ENCODE measurements at places on chromosomes 5 and 9.

DNA sequence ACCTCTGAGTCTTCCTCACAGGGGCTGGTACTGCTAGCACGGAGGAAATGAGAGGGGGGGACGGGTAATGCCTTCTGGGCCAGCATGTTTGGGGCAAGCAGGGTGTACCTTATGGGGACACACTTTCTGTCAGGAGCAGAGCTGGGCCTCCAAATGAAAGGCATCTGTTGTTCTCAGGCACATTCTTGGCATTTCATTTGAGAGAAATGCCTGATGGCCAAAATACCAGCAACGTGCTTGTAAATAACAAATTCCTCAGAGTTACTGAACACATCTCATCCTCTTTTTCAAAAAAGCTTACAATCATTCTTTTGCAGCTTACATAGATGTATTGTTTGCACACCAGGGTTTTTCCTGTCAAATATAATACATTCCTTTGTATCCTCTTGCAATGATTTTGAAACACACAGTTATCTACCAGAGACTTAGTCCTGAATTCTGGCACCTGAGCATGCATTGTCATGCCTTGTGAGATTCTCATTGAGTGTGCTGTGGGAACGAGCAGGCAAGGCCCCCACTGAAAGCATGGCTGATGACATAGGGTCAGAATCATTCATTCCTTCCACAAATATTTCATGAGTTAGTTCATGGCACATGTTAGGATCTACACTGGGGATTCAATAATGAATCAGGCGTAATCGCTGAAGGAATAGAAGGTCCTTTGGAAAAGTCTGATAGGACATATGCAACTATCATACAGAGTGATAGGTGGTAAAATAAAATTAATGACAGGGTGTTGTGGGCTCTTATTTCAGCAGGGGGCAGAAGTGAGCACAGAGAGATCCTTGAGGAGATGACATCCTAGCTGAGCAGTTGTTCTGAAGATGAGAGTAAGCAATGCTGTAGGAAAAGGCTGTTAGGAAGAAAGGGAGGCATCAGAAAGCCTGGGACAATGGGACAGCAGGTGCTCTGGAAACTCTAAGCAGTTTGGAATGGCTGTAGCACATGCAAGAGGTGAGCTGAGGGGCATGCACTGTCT, 260.9 kb upstream of the TUT7 start:
- peak; percentile 2 for DNase-seq

DNA sequence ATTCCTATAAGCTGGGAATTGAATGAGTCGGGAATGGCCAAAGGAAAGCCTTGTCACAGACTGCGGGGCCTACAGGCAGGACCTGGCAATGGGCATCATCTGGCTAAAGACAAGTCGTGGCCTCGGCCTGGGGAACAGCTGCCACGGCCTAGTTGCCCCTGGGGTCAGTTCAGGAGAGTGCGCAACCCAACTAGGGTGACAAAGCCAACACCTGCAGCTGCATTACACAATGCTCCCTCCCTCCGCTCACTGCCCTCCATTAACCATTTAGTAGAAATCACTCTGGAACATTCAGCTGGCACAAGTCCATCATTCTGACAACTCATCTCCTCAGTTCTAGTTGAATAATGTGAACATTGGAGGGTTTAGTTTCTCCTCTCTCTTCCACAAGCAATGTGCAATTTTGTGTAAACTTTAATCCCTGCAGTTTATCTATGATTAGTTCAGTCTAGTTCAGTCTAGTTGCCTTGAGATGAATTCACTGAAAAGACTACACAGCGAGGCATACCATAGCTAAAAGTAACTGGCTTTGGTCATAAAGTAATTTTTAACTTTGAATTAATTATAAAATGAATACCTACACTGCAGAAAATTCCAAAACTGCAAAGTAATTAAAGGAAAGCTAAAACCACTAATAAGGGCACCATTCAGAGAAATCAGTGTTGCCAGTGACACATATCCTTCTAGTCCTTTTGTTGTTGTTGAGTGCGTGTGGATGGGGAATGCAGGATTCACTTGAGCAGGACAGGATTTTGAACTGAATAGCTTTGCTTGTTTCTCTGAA, 5.1 kb downstream of the GLDC start:
- DNase-seq: no peak

DNA sequence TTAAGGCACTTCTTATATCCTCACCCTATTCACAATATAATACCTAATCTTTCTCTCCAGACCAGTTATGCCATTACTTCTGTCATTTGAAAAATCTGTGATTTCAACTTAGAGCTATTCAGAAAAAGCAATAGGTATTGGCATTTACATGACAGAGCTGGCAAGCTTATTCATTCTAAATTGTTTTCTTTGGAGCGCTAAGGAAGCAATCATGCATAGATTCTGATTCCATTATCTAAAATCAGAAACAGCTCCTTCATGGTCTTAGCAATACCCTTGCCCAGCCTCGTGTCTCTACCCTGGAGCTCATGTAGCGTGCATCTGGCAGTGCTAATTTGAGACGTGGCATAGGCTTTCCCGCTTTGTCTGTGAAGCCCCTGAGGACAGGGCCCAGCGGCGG, 4.5 kb downstream of the SLC1A1 start:
- no peak for DNase-seq

DNA sequence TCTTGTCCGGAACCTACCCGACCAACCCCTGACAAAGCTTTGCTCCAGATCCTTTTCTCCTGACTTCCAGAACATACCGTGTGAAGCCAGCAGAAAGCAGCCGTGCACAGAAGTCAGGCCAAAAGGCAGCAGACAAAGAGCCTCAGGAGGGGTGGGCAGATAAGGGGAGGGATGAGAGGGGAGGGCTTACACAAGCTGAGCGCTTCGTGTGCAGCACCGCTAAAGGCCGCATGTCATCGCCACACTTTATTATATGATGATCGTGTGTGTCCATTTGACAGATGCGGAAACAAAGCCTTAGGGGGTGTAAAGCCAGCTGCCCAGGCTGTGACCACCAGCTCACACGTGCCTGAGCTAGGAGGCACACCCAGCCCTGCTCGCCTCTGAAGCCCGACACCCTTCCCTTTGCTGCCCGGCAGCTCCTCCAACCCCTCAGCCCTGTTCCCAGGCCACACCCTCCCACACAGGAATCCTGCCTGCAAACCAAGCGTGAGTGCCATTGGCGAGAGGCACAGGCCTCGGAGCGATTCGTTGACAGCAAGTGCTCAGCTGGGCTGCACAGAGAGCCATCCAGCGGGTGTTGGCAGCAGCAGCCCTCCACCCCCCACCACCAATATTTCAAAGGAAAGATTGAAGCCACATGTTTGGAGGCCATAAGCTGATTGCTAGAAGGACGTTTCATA, 170.5 kb upstream of the SMIM23 start:
- no peak for DNase-seq

GRCh38 chr9:76438841-76439588, 20.0 kb upstream of the GCNT1 start:
- DNase-seq: peak; percentile 45

- no peak for DNase-seq
Observed at GRCh38 chr5:135545099-135545498, 9.3 kb upstream of the NEUROG1 start.

GRCh38 chr9:133474215-133474614, 4.7 kb downstream of the SLC2A6 start:
- DNase-seq: no peak

DNA sequence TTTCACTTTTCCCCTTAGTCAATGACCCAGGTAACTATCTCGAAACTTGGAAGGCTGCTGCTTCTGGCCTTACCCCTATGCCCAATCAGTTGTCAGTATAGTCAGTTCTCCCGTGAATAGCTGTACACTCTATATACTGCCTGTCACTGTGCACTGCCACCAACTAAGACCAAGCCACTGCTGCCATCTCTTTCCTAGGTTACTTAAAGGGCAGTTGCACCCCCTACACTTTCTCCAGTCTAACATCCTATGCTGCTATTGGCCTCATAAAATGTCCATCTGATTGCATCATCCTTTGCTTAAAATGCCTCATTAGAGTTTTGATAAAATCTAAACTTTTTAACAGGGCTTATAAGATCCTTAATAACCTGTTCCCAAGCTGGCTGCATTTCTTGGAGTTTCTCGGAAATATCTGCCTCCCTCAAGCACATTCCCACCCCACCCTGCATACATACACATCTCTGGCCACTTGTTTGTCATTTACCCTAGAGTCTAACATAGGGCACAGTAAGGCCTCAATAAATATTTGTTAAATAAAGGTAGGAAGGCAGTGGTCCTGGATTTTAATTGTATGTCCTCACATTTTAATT, 32.8 kb upstream of the TNFAIP8 start:
- DNase-seq: no peak

GRCh38 chr5:92662741-92663140, 918.3 kb downstream of the NR2F1-AS1 start:
- no peak for DNase-seq

DNA sequence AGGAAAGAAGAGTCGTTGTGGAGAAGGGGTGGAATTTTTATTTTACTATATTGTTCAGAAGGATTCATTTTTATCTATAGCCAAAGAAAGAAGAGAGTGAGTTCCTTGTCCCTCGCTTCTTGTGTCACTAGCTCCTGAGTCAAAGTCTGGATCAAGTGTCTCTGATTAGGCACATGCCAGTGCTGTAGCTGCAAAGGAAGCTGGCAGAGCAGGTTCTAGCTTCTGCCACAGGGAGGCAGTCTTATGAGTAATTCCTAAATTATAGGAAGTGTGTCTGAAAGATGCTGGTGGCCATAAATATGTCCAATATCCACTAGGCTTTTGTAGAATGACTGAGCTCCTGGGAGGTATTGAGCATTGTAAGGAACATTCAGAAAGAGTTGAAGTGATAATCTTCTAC, 84.7 kb downstream of the DOCK2 start:
- no peak for DNase-seq

DNA sequence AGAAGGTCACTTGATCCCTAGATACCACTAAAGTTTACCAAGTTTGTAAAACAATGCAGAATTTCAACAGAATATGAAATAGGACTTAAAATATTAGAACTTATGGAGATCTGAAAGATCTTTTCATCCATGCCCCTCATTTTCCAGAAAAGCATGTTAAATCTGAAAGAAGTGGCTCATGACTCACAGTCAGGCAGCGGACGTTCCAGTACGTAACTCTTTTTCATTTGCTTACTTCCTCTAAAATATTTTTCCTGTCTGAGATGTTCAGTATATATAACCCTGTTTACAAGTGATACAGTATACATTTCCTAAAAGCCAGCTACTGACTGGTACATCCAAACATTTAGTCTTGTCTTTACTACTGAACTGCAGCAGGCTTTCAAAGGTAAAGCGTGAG, 22.3 kb downstream of the FBXW2 start:
- DNase-seq: no peak

GRCh38 chr9:124146031-124146561, 111.7 kb upstream of the NEK6 start:
- DNase-seq: no peak

DNA sequence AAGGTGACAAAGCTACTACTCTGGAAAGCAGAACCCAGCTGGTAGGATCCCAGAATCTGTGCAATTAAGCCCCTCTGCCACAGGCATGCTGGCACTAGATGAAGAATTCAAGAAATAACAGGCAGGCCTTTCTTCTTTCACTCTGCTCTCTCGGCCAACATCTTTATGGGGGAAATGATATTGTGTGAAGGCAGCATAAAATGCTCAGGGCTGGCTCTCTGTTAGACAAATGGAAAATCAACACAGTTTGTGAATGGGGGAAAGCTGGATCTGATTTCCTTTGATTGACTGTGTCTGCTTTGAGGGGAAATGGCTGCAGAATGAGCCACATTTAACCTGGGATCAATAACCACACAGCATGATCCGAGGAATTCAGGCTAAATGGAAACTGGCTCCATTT, 29.1 kb upstream of the AKNA start:
- no peak for DNase-seq

- DNase-seq: peak; percentile 55
Observed at GRCh38 chr5:44809215-44809955, 638 bp downstream of the MRPS30 start.

DNA sequence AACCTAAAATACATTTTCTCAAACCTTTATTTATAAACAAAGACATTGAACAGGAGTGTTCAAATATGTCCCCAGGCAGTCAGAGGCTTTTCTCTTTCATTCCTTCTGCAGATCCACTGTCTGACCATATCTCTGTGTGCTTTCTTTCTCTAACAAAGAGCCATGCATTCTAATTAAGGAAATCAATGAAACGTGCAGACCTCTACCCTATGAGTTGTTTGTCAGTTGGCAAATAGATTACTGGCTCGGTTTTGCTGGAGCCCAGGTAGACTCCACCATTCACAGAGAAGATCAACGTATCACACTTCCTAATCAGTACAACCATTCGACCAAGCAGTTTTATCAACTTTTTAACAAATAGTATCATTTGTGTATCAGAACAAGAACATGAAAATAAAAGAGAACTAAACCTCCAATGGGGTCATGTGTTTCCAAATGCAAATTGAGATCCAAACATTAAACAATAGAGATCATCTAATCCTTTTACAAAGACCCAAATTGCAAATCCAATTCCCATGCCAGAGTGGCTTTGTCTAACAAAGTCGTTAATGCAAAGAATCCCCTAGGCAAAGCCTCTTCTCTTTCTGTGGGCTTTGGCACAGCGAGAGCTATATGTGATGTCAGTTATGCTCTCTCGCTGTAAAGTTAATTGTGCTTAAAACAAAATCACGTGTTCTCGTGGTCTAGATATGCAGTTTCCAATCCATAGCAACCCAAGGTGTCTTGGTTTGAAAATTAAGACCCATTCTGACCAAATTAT, 16.8 kb downstream of the KLF4 start:
- no peak for DNase-seq

DNA sequence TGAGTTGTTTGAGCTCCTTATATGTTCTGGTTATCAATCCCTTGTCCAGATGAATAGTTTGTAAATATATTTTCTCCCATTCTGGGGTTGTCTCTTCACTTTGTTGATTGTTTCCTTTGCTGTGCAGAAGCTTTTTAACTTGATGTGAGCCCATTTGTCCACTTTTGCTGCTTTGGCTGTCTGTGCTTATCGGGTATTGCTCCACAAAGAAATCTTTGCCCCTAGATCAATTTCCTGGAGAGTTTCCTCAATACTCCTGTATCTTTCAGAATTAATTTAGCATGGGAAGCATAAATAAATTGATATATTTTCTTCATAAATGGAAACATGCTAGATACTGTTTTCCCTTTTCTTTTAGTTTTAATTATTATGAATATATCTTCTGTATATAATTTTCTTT, 22.5 kb upstream of the CCL21 start:
- no peak for DNase-seq

GRCh38 chr5:43643750-43644149, 40.8 kb downstream of the NNT start:
- no peak for DNase-seq

GRCh38 chr5:111902436-111902835, 145.4 kb upstream of the NREP start:
- DNase-seq: no peak

DNA sequence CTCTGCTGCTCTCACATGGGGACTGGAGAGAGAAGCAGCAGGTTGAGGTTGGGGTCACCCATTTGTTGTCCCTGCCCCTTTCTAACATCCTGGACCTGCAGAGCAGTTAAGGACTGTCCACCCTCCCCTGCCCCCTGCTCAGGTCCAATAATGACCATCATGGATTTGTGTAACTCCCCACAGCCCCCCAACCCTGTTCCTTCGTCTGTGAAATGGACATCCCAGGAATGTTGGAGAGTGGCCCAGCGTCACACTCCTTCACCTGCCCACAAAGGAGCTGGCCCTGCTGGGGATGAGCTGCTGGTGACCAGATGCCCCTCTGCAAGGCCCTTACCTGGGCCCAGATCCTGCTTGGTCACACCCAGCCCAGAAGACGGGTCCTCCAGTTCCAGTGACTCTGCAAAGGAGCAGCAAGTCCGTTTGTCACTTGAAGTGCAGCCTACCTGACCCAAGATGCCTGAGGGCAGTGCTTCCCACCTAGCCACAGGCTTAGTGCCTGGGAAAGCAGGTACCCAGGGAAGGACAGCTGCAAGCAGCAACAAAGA, 10.4 kb downstream of the CD74 start:
- DNase-seq: no peak

- DNase-seq: peak; percentile 51
Observed at GRCh38 chr5:14685757-14686156, 21.2 kb downstream of the OTULIN start.
